ENCODE measurements at places on chromosomes 16 and 17. TPM values are rescaled to one million over a fixed set of nuclear protein-coding genes. Genes with fewer than 3 reads are reported as not detected.

DNA sequence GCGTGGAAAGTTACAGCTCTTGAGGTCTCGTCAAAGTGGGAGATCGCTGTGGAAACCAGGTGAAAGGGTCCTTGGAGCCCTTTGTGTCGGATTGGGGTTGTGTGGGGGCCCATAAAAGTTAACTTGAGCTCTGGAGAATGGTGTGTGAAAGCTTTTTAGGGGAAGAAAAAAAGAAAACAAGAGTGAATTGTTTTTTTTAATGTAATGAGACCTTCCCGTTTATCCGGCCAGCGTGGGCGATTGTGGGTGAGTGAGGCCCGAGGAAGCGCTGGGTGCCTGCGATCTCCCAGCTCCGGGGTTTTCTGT lies 150.6 kb downstream of the MSI2 start:
- no peak for DNase-seq

The PDILT gene
- not detected for total RNA-seq

- no peak for DNase-seq
Observed at GRCh38 chr17:42457107-42457792, 1.4 kb upstream of the ATP6V0A1 start.

The HLF gene
- 19.5 TPM for total RNA-seq

The OR1F1 gene
- not detected for total RNA-seq

DNA sequence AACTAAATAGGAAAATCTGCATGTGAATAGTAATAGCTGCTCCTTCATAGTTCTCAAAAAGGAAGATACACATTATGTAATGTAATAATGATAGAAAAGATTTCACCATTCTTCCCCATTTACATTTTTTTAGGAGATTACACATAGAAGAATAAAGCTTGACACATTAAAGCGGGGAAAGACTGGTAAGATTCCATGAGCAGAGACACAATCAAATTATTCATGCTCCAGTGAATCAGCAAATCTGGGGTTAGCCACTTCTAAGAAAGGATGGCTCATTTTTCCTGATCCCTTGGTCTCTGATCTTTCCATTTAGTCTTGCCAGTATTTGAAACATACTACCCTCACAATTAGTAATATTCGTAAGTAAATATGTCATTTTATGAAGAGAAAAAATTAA lies 81.9 kb downstream of the CA4 start:
- DNase-seq, result no peak

The SYNGR3 gene
- total RNA-seq, result 3.9 TPM

The TMC6 gene
- 57.0 TPM for total RNA-seq
